ENCODE measurements at places on chromosomes 5 and 9. TPM values are rescaled to one million over a fixed set of nuclear protein-coding genes. Genes with fewer than 3 reads are reported as not detected.

The JAKMIP2 gene
- total RNA-seq = 7.6 TPM

The SOWAHA gene
- total RNA-seq = 0.09 TPM

The ISL1 gene
- total RNA-seq = not detected

The TMEM232 gene
- 0.75 TPM for total RNA-seq

The TDRD7 gene
- 10.5 TPM for total RNA-seq

The PAPPA gene
- total RNA-seq = not detected

The CCDC152 gene
- total RNA-seq = 6.3 TPM

The RAB24 gene
- total RNA-seq = 42.3 TPM

The DND1 gene
- total RNA-seq = 2.8 TPM

The TSSK1B gene
- not detected for total RNA-seq

The RAD50 gene
- total RNA-seq = 32.3 TPM

The CXXC5 gene
- total RNA-seq = 1.4 TPM

The DNAH5 gene
- not detected for total RNA-seq

The RGP1 gene
- 22.8 TPM for total RNA-seq

The EGFLAM gene
- not detected for total RNA-seq

The NR6A1 gene
- total RNA-seq = 0.25 TPM

The ANKRD34B gene
- not detected for total RNA-seq

The ELAVL2 gene
- not detected for total RNA-seq

All from T-helper 2 cell treated with Interferon-gamma antibody and Interleukin-4, amounts not matched to agents 100 ng/mL and 5 ng/mL, for 36 hours (primary cell).